ENCODE measurements at places on chromosomes 3 and 15.

DNA sequence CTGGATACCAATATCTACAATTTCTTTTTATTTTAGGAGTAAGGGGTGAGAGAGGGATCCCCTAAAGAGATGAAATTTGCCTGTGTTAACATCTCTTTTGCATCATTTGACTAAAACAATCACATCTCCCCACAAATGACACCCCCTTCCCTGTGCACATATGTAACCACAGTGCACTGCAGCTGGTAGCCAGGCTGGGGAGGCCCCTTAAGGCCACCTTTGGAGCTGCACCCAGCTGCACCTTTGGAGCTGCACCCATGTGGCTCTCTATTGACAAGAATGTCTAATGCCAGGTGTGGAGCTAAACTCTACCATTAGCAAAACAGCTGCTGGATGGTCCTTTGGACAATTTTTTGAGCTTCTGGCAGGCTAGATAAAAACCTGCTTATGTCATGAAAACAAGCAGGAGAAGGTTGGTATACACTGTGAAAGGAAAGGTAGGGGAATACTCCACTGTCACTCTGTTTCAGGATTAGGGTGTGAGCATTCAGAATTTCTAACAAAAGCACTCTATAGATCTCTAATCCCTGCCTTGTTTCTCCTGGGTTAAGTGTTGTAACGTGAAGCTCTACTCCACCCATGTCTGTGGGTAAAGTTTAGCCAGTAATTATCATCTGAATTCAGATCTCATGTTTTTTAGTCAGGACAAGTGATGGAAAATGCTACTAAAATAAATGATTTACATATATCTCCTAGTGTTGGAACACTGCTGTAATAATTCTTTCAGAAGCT, 52.1 kb downstream of the TFG start:
- DNase-seq: no peak

- no peak for DNase-seq
Measured at GRCh38 chr3:121722411-121722810, 27.1 kb downstream of the GOLGB1 start.

- no peak for DNase-seq
Measured at GRCh38 chr3:179794355-179794754, 141.5 kb downstream of the USP13 start.

- no peak for DNase-seq
Measured at GRCh38 chr3:5041315-5041714, 62.1 kb downstream of the BHLHE40 start.

GRCh38 chr3:115077501-115078250, 69.4 kb downstream of the ZBTB20 start:
- DNase-seq: no peak

GRCh38 chr3:49930922-49931321, 1.3 kb upstream of the MON1A start:
- DNase-seq: no peak

- no peak for DNase-seq
Measured at GRCh38 chr15:38674448-38674847, 109.8 kb upstream of the RASGRP1 start.

- DNase-seq: no peak
Measured at GRCh38 chr15:29446480-29446879, 176.9 kb upstream of the NSMCE3 start.
